Activated CD4-positive, alpha-beta memory T cell treated with anti-CD3 and anti-CD28 coated beads for 36 hours (primary cell): ENCODE measurements at places on chromosomes 7 and 10.

GRCh38 chr7:24478137-24478655 is 95.1 kb upstream of the PALS2 start:
- no peak for DNase-seq

GRCh38 chr7:147170341-147171012 is 1053.9 kb downstream of the CNTNAP2 start:
- no peak for DNase-seq

- DNase-seq, result no peak
Observed at GRCh38 chr7:39921506-39922175, 28.4 kb upstream of the CDK13 start.

DNA sequence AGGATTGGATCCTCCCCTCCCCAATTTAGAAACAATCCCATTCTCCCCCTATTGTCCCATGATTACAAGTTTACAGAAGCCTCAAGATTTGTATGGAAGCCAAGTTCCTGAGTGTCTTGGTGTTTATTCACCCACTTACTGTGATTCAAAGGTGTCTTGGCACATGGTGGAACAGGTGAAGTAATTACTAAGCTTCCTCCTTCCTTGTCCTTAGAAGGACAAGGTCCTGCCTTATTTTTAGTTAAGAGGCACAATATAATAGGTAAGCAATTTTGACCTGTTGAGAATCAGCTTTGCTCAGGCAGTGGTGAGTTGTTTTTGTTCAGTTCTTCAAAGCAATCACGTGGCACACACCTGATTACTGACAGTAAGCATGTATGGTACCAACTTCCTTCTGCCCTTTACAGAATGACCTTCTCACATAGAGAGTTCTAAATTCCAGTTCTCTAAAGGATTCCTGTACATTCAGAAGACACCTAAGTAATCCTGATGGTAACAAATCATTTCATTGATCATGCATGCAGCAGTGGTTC is 60.7 kb upstream of the SLC13A1 start:
- DNase-seq, result no peak

- no peak for DNase-seq
Observed at GRCh38 chr7:129950191-129950932, 2.4 kb downstream of the UBE2H start.

- DNase-seq, result peak; percentile 47
Observed at GRCh38 chr10:71985542-71986250, 21.5 kb downstream of the CHST3 start.

- no peak for DNase-seq
Observed at GRCh38 chr10:114767986-114768821, 53.4 kb upstream of the FHIP2A start.

DNA sequence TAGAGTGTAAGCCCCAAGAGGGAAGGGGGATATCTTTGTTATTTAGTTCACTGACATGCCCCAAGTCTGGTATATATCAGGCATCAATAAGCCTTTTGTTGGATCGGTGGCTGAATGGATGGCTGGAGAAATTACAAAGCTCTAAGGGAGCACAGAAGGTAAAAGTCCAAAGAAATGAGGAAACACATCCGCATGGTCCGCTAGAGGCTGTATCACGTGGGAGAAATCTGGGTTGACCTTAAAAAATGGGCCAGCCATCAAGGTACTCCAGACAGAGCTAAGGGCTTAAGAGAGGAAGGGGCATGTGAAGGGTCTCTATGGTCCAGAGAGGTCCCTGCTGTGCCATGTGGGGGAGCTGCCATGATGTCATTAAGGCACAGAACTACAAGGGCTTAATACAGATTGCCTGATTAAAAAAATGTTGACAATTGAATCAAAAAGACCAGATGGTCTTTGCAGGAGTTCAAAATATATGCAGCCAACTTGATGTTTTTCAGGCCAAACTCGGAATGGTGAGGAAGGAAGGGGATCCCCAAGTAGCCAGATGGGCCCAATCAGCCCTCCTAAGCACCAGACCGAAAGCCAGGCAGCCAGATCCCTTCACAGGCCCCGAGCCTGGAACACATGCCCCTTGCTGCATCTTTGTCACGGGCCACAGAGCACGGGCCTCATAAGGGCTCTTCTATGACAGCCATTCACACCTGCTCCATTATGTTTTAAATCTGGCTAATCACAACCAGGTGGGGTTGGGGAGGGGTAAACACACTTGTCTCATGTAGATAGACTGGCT is 31.9 kb downstream of the SCRN1 start:
- DNase-seq, result no peak

- DNase-seq, result no peak
Observed at GRCh38 chr7:129043012-129043411, 11.9 kb downstream of the TNPO3 start.

- no peak for DNase-seq
Observed at GRCh38 chr10:48803801-48804584, 119.3 kb downstream of the WDFY4 start.

- no peak for DNase-seq
Observed at GRCh38 chr10:132095403-132096113, 29.8 kb downstream of the JAKMIP3 start.

DNA sequence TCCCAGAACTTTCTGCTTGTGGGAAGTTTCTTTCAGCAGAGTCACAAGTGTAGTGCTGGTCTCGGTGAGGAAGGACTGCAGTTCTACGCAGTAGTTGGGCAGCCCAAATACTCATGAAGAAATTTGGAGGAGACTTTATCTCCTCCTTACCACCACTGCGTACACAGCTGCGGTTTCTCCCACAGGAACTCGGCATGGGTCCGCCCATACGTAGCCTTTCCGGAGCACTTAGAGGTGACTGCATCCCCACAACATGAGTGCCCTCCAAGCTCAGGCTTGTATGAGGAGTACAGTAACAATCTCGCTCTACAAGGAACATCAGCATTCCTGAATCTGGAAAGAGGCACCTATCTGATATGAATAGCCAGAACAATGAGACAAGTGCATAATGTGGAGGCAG is 549.2 kb upstream of the SEMA3D start:
- DNase-seq, result no peak

GRCh38 chr7:90225181-90225580 is 13.6 kb downstream of the STEAP2 start:
- no peak for DNase-seq

DNA sequence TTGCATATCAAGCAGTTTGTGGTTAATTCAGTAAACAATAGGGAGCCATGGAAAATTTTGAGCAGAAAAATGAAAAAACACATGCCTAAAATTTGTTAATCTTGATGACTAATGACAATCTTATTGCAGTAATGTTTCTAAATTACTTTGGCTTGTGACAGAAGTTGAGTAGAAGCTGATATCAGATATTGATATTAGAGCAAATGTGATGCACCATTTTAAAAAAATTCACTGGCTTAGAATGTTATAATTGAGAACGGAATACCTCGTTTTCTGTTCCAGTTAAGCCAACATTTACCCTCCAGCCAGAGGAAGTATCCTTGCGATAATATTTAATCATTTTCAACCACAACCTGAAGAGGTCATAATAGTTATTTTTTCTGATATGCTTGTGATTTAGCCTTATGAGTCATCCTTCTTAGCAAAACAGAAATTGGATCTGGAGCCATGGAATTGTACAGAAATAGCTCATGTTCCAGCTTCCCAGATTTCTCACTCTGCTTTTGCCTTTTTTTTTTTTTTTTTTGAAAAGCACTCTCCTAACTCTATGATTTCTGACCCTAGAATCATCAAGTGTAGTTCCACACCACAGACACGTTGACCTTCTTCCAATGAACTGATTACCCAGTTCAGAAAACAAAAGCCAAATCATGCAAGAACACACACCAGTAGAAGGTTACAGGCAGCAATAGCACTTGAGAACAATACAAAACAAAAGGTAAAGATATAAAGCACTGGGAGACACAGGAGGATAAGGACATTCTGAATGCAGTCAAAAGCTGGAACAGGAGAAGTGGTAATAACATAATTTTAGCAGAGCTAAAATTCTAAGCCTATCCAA is 96.8 kb upstream of the PHYHIPL start:
- DNase-seq, result no peak

DNA sequence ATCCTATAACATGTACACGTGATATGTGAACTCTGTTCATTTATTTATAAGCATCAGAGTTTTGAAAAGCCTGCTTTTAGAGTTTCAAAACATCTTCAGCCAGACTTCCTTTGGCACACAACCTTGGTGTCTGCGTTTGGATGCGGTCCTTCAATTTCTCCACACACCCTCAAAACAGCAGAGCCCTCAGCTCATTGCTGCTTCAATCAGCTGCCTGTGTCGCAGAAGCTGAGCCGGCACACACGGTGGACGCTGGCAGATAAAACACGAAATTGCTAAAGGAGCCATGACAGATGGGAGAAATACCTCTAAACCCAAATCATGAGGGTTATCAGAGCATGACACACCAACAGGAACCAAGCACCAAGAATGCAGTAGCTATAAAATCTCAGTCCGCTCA is 396.4 kb upstream of the AKR1E2 start:
- no peak for DNase-seq

- no peak for DNase-seq
Observed at GRCh38 chr7:70585071-70585470, 546.9 kb upstream of the GALNT17 start.

- no peak for DNase-seq
Observed at GRCh38 chr7:159127691-159128642, 16.7 kb downstream of the VIPR2 start.

DNA sequence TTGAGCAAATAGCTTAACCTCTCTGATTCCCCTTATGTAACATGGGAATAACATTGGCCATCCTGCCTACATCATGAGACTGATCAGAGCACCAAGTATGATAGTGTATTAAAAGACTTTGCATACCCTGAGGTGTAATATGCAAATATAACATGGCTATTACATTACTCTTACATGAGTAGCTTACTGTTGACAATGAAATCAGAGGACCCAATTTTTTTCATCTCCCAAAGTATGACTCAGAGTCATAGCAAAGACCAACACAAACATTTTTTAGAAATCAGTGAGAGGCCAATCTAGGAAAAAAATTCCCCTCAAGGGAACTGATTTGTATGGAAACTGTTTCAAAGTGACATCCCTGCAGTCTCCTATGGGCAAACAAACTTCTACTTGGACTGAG is 47.0 kb upstream of the TMEM140 start:
- DNase-seq, result no peak

DNA sequence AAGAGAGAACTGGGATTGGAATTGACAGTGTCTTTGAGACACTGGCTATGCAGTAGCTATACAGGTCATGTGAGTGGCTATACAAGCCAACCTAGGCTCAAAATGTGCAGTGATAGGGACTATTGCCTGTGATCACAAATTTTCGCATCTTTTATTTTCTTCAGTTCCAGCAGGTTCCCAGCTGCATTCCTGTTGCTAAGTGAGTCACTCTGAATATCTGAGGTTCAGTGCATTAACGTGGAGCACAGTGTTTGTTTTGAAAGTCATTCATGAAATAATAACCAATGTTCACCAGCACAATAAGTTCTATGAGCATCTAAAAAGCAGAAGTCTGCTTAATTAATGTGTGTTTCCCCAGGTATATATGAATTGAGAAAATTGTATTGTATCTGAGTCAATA is 1236.0 kb upstream of the CELF2 start:
- no peak for DNase-seq
